ENCODE measurements at places on chromosomes 2 and 18.

DNA sequence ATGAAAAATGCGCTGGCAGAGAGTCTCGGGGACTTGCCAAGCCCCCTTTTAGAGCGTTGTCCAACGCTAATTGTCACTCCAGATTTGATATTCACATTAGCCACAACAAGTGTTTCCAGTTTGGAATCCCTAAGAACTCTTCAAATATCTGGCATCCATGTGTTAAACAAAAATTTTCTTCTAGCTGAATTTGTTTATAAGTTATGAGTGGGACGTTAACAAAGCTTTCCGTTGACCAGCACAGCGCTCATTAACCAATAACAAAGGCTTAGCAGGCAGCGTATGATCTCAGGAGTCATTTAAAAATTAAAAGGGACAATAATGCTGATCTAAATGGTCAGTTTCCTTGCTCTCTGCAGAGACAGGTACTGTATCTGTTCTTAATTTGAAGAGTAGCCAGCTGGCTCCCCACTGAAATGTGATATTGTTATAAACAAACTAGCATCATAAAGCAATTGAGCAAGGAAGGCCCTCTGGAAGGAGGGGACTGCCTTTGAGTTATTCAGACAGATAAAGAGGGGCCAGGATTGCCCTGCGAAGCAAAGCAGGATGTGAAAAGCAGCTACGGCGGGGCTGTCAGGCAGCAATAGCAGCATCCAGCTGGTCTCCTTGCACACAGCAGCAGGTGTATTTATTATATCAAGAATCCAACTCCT, 337.2 kb upstream of the SALL3 start:
- no peak for DNase-seq

DNA sequence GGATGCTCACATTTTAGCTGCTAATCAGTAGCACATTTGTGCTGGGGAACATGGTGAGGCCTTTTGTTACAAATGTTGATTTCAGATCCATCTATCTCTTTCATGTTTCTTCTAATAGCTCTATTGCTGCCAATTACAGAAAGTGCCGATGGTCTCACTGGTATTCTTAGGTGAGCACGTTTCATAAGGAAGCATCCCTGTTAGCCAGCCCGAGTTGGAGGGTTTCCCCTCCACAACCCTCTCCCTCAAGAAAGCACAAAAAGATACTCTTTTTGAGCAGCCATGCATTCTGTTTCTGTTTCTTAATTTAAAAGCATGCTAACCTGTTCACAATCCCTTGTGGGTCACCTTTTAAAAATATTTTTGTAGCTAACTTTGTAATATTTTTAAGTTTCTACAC, 30.8 kb upstream of the ST8SIA5 start:
- no peak for DNase-seq

GRCh38 chr18:10805587-10806118, 279.8 kb downstream of the NAPG start:
- no peak for DNase-seq

- DNase-seq: no peak
These were observed 186.8 kb upstream of the PGAP1 start for GRCh38 chr2:197113275-197113711.

DNA sequence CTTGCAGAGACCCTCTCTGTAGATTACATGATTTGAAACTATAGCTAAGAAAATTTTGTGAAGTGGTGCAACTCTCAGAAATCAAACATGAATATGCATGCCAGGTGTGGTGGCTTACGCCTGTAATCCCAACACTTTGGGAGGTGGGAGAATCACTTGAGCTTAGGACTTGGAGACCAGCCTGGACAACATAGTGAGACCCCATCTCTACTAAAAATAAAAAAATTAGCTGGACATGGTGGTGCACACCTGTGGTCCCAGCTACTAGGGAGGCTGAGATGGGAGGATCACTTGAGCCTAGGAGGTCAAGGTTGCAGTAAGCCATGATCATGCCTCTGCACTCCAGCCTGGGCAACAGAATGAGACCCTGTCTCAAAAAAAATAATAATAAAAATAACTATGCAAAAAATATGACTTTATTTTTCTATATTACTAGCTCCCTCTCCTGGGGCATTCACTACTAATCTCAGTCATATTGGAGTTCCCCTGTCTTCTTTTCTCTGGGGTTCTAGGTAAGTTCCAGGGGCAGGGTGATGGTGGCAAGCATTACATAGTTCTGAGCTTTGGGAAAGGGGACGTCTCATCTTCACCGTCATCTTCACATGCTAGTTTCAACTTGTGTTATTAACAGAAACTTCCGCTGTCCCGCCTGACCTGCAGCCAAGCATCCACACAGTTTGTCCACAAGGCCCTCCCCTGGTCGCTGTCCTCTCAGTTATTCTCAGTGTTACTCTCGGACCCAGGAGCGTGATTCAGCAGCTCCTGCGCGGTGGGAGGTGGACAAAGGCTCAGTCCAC, 96.8 kb upstream of the MBOAT2 start:
- DNase-seq: no peak

DNA sequence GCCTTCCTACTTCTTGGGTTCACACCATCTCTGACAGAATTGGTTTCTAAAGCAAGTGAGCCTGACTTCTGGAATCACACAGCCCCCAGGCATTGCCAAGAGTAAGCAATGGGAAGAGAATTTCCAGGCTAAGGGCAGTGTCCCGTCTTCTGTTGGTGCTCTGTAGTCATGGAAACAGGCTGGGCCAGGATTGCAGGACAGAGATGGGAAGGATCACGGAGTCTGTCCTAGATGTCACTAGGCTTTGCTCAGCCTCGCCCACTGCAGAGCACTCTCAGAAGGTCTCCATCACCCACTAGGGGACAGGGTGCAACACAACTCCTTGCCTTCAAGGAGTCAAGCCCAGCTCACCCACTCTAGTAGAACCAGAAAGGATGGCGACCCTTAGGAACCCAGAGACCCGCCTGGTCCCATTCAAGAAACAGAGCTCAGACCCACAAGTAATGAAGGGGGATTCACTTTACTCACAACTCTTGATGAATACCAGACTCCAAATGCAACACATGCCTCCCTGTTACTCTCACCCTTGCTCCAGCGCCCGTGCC, 48.6 kb upstream of the TEX51 start:
- DNase-seq: no peak

GRCh38 chr18:58349650-58350049, 279.2 kb downstream of the ALPK2 start:
- no peak for DNase-seq

- no peak for DNase-seq
These were observed 88.1 kb upstream of the ATL2 start for GRCh38 chr2:38464971-38465788.

GRCh38 chr2:46298522-46299353, 1.5 kb downstream of the EPAS1 start:
- peak; percentile 44 for DNase-seq

DNA sequence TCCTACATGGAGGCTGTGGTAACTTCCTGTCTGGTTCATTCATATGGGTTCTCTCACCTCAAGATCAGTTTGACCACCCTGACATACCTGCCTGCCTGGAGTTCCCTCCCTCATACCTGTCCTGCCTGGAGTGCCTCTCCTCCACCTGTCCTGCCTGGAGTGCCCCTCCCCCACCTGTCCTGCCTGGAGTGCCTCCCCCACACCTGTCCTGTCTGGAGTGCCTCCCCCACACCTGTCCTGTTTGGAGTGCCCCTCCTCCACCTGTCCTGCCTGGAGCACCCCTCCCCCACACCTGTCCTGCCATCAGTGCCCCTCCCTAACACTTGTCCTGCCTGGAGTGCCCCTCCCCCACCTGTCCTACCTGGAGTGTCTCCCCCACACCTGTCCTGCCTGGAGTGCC, 461.9 kb downstream of the PTPRM start:
- DNase-seq: no peak

GRCh38 chr18:8448130-8448529, 161.1 kb upstream of the RAB12 start:
- DNase-seq: no peak

DNA sequence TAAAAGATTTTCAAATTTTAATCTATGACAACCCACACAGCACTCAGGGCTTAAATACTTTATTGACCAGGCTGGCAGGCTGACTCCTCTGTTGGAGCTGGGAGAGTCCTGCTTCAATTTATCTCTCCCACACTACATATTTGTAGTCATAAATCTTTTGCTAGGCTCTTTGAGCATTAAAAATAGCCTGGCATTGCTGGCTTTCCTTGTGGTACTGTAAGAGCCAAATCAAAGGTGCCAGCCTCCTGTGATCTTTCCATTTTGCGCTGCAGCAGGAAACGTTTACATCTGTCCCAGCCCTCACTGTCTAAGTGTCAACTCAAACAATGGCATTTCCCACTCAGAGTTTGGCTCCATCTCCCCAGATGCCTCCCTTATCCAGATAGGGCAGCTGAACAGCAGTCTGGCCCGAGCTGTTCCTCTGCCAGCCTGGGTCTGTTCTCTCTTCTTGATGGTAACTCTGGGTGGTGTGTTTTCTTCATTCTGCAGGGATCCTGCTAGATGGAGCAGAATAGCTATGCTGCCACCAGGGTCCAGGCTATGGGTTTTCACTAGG, 62.1 kb downstream of the LRRTM1 start:
- DNase-seq: no peak

DNA sequence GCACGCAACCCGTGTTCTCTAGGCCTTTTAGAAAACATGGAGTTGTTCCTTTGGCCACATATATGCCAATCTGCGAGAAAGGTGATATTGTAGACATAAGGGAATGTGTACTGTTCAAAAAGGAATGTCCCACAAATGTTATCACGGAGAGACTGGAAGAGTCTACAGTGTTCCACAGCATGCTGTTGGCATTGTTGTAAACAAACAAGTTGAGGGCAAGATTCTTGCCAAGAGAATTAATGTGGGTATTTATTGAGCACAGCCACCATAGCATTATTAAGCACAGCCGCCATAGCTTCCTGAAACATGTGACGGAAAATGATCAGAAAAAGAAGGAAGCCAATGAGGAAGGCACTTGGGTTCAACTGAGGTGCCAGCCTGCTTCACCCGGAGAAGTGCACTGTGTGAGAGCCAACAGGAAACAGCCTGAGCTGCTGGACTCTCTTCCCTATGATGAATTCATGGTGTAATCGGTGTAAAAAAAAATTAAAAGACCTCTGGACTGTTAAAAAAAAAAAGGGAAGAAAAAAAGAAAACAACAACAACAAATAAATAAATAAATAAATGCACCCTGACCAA, 29.0 kb upstream of the REL start:
- no peak for DNase-seq

- no peak for DNase-seq
These were observed 45.7 kb downstream of the KCNF1 start for GRCh38 chr2:10957391-10957790.

- no peak for DNase-seq
These were observed 275.5 kb downstream of the SS18 start for GRCh38 chr18:25814841-25815458.

GRCh38 chr2:153811516-153811915, 60.2 kb upstream of the GALNT13 start:
- DNase-seq: no peak

GRCh38 chr18:59846814-59847490, 52.8 kb upstream of the PMAIP1 start:
- no peak for DNase-seq

- no peak for DNase-seq
These were observed 564 bp downstream of the DPYSL5 start for GRCh38 chr2:26848336-26849055.

DNA sequence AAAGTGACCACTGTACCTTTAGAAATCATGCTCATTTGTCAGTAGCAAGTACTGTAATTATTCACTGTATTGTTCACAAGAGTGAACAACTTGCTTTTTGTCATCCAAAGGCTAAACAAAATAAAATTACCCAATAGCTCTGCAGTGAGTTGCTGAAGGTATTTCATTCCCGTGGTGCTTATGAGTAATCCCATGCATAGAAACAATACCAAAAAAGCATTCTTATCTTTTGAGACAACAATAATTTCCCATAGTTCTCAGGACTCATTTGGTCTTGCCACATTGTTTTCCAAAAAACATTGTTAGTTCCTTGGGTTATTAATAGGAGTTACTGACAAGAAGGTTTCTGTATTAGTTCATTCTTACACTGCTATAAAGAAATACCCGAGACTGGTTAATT, 503.2 kb upstream of the FAM98A start:
- no peak for DNase-seq

GRCh38 chr2:113370030-113370429, 67.5 kb upstream of the ZNG1B start:
- no peak for DNase-seq

- no peak for DNase-seq
These were observed 126.6 kb upstream of the KYNU start for GRCh38 chr2:142750858-142751257.

- DNase-seq: no peak
These were observed 251.6 kb downstream of the TNS1 start for GRCh38 chr2:217751192-217751591.

DNA sequence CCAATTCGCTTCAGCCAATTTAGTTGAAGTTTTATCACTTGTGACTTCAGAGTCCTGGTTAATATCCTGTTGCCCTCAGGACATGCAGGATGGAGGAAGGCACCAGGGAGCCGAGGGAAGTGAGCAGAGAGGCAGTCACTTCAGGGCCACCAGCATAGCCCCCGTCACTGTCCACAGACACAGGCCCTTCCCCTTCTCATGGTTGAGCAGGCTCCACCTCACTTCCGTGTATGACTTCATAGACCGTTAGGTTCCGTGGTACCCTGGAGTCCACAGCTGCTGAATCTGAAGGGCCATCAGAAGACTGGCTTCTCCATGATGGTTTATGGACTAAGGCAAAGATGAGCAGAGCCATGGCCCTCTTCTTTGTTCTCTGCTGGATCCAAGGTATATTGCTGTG, at the start of gene C2orf92:
Gene C2orf92 (plus strand): TSS at position 266 of the 400 bp plus-strand sequence. CDS start 76 bp downstream, at position 342.
- no peak for DNase-seq

GRCh38 chr2:65057391-65058052, 1.3 kb downstream of the CEP68 start:
- DNase-seq: no peak

GRCh38 chr2:223941579-223942277, 3.4 kb downstream of the WDFY1 start:
- DNase-seq: no peak

DNA sequence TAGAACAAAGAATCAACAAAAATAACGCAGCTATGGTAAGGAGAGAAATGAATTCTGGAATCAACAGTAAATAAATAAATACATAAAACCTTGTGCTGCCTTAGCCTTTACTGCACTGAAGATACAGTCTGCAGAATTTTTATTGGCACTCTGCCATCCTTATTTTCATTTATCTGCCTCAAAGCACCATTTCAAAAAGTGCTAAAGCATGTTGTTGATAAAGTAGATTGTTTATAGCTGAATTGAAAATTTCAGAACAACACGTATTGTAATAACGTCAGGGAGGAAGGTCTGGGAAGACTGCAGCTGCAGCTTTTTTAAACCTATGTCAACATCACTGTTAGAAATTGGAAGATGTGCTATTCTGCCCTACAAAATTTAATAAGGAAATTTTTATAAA, 787.2 kb downstream of the PLCL1 start:
- no peak for DNase-seq
